ENCODE measurements at places on chromosomes 3 and 15.

GRCh38 chr15:76871930-76872329 is 33.2 kb downstream of the SCAPER start:
- H3K36me3 ChIP-seq, result no peaks in the 10 kb centered on the region
- H3K4me1 ChIP-seq, result no peaks in the 10 kb centered on the region
- no peak overlapping the region for H3K4me3 ChIP-seq
- no peak for DNase-seq

GRCh38 chr3:118978393-118978758 is 56.3 kb downstream of the IGSF11 start:
- no peaks in the 10 kb centered on the region for H3K27me3 ChIP-seq
- H3K36me3 ChIP-seq, result no peaks in the 10 kb centered on the region
- no peaks in the 10 kb centered on the region for H3K4me1 ChIP-seq
- no peak for DNase-seq
- no peak overlapping the region for H3K27ac ChIP-seq
- no peak overlapping the region for H3K4me3 ChIP-seq

DNA sequence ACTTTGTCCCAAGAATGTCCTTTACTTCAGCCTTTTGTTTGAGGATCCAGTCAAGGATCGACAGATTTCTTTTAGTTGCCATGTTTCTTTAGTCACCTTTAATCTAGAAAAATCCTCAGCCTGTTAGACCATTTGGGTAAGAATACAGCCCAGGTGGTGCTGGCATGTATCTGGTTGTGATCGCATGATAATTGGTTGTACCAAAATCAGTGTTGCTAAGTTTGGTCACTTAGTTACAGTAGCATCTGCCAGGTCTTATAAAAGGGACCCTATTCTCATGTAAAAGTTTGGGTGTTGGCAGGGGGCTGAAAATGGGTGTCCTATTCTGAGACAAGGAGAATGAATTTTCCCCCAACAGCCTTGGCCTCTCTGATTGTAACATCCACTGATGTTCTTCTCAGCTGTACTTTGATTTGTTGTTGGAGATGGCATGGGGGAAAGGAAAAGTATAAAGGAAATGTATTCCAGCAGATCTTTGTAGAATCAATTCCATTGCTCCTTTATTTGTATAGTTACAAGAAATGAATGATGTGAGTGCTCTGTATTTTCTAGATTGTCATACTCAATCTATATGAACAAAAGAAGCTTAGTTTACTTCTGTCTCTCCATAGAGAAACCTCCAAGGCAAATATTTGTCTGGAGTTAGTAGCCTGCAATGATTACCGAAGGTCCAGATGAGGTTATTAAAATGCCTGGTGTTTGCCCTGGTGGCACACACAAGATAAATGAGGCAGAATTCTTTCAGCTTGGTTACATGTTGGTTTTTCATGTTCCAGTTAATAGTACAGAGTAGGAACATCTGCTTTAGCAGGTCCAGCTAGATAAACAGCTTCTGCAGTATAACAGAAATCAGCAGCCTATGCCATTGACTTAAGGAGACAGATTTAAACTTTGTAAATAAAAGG is 65.7 kb downstream of the CMTM8 start:
- H3K36me3 ChIP-seq, result no peaks in the 10 kb centered on the region
- no peaks in the 10 kb centered on the region for H3K27me3 ChIP-seq
- H3K4me1 ChIP-seq, result no peaks in the 10 kb centered on the region
- no peak for DNase-seq
- no peak overlapping the region for H3K27ac ChIP-seq

DNA sequence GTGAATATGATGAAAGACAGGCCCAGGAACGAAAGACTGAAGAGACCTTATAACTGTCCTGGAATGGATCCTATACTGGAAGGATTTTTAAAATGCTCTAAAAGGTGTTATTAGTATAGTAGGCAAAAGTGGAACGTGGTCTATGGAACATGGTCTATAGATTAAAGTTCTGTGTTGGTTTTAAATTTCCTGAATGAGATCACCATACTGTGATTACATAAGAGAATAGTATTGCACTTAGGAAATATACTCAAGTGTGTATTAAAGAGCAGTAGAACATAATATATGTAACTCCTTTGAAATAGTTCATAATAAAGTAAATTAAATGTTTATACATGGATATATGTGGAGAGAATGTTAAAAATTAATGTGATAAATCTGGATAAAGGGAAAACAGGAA is 68.2 kb downstream of the SPRED1 start:
- no peaks in the 10 kb centered on the region for H3K36me3 ChIP-seq
- H3K4me1 ChIP-seq, result no peaks in the 10 kb centered on the region
- H3K27ac ChIP-seq, result no peak overlapping the region
- DNase-seq, result no peak
- H3K27me3 ChIP-seq, result no peaks in the 10 kb centered on the region
- H3K4me3 ChIP-seq, result no peak overlapping the region

GRCh38 chr3:15979495-15979894 is 181.7 kb upstream of the ANKRD28 start:
- DNase-seq, result no peak
- no peaks in the 10 kb centered on the region for H3K27me3 ChIP-seq
- no peak overlapping the region for H3K27ac ChIP-seq
- H3K4me1 ChIP-seq, result no peaks in the 10 kb centered on the region
- no peaks in the 10 kb centered on the region for H3K36me3 ChIP-seq

DNA sequence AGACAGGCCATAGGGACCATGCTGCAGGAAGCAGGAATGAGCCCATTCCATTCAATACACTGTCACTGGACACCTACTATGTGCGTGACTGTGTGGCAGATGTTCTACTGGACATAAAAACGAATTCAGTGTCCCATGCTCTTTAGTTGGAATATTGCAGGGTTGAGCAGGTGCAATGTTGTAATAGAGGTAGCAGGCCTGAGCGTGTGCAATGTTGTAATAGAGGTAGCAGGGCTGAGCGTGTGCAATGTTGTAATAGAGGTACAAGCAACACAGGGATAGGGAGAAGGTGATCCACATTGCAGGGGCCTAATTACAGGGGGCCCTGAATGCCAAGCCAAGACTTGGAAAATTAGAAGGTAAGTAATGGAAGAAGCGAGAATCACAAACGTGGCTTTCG is 261.4 kb upstream of the HES1 start:
- peaks cover 5% of the 10 kb centered on the region for H3K4me1 ChIP-seq
- H3K4me3 ChIP-seq, result no peak overlapping the region
- H3K27me3 ChIP-seq, result no peaks in the 10 kb centered on the region

DNA sequence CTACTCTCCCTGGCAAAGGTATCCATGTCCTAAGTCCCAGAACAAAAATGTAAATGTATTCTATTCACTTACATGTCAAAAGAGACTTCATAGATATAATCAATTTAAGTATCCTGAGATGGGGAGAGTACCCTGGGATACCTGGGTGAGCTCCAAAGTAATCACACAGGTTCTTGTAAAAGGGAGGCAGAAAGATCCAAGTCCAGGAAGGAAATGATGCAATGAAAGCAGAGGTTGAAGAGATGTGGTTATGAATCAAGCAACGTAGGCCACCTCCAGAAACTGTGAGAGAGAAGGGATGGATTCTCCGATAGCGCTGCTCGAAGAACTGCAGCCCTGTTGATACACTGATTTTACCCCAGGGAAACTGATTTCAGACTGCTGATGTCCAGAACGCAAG is 93.9 kb upstream of the VGLL3 start:
- H3K27ac ChIP-seq, result no peak overlapping the region
- H3K4me1 ChIP-seq, result peaks cover 3% of the 10 kb centered on the region
- H3K4me3 ChIP-seq, result no peak overlapping the region
- no peak for DNase-seq
- no peaks in the 10 kb centered on the region for H3K27me3 ChIP-seq
- H3K36me3 ChIP-seq, result no peaks in the 10 kb centered on the region

GRCh38 chr3:12190832-12191231 is 32.1 kb upstream of the TIMP4 start:
- no peaks in the 10 kb centered on the region for H3K27me3 ChIP-seq
- no peaks in the 10 kb centered on the region for H3K36me3 ChIP-seq
- peaks cover 93% of the 10 kb centered on the region for H3K4me1 ChIP-seq
- H3K4me3 ChIP-seq, result no peak overlapping the region
- no peak for DNase-seq
- H3K27ac ChIP-seq, result peak overlapping the region; percentile 35

DNA sequence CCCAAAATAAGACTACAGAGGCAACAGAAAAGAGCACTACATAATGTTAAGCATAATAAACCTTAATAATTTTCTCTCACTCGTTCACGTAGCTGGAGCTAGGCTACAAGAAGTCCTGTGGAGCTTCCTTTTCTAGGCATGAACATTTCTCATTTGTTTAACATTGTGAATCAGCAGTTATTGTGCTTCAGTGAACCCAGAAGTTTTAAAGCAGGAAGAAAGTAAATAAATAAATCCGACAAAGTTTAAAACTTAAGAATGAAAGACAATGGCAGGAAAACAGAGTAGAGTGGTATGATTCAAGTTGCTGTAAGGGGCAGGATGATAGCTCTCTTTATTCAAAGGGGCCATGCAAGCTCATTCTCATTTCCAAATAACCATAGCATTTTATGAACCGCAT is 191.8 kb downstream of the LSAMP start:
- no peaks in the 10 kb centered on the region for H3K4me1 ChIP-seq
- no peaks in the 10 kb centered on the region for H3K36me3 ChIP-seq
- no peak overlapping the region for H3K4me3 ChIP-seq
- DNase-seq, result no peak
- no peaks in the 10 kb centered on the region for H3K27me3 ChIP-seq

DNA sequence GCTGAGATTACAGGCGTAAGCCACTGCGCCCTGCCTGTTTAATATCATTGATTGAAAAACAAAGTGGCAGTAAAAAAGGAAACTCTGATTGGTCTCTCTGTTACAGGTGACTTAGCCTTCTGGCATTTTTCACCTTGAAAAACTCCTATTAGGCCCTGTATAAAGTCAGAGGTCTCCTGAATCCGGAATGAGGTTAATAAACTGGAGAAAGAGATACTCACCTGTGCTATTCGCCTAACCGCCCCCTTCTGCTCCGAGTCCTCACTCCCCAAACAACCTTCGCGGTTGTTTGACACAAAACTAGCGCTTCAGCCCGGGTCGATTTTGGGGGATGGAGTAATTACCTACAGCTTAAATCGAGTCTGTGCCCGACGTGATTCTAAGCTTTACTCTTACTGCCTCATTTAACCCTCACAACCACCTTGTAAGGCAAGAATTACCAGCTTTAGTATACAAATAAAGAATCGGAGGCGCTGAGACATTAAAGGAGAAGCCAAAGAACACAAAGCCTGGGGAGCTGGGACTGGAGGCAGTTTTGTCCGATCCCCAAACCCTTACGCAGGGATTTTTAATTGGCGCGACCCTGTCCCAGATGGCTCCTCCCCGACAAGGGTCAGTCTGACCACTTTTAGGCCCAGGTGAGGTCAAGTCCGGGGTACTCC is 441 bp downstream of the CEP70 start:
- no peaks in the 10 kb centered on the region for H3K36me3 ChIP-seq
- peaks cover 5% of the 10 kb centered on the region for H3K27me3 ChIP-seq
- DNase-seq, result no peak
- H3K4me1 ChIP-seq, result peaks cover 12% of the 10 kb centered on the region
- no peak overlapping the region for H3K27ac ChIP-seq
- peak overlapping the region; percentile 64 for H3K4me3 ChIP-seq

GRCh38 chr3:141275973-141276372 is 44.3 kb downstream of the PXYLP1 start:
- no peak for DNase-seq
- peaks cover 11% of the 10 kb centered on the region for H3K4me1 ChIP-seq
- H3K27me3 ChIP-seq, result no peaks in the 10 kb centered on the region
- no peak overlapping the region for H3K27ac ChIP-seq

DNA sequence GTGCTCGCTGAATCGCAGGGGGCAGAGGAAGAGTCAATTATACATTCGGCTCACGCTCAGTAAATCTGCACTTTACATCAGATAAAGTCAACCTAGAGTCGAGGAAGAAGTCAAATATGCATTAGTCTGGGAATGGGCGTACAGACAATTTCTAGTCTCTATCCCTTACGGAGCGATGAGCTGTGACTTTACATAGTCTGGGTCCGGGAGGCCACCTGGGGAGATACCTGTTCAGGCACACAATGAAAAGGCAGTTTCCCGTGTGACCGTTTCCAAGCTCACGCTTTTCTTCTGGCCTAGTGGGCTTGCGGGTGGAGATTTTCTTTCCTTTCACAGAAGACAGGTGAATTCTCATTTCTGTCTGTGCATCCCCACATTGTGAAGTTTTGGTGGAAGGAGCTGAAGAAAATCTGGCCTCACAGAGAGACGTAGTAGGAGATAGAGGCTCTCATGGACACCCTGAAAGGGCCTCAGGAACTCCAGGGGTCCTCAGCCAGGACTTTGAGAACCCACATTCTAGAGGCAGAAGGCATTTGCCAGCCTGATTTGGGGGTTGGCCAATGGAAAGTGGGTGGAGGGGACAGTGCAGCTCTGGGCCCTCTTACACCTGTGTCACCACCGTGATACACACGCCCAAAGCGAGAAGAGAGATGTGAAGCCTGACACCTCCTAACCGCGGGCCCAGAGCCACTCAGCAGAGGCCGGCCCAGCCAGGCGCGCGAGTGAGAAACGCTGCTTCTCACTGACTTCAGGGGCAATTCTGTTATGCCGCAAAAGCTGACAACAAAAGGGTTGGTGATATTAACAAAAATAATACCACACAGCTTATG is 10.7 kb upstream of the OCA2 start:
- no peak overlapping the region for H3K27ac ChIP-seq
- peaks cover 8% of the 10 kb centered on the region for H3K27me3 ChIP-seq
- DNase-seq, result no peak
- peaks cover 34% of the 10 kb centered on the region for H3K36me3 ChIP-seq
- H3K4me1 ChIP-seq, result no peaks in the 10 kb centered on the region
- H3K4me3 ChIP-seq, result no peak overlapping the region

DNA sequence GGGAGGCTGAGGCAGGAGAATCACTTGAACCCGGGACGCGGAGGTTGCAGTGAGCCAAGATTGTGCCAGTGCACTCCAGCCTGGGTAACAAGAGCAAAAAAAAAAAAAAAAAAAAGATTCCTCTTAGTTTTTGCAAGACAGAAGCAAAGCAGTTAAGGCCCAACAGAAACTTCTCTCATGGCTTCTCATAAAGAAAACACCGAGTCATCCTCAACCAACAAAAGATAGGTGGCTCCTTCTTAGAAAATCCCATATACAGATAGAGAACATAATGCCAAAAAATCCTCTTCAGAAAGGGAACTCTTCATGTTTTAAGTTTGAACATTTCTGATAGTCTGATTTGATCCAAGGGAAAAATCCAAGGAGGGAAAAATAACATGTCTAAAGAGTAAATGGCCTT is 12.5 kb upstream of the SKIL start:
- H3K36me3 ChIP-seq, result no peaks in the 10 kb centered on the region
- H3K4me3 ChIP-seq, result no peak overlapping the region
- no peaks in the 10 kb centered on the region for H3K4me1 ChIP-seq
- no peak overlapping the region for H3K27ac ChIP-seq
- H3K27me3 ChIP-seq, result no peaks in the 10 kb centered on the region

- H3K36me3 ChIP-seq, result no peaks in the 10 kb centered on the region
- no peaks in the 10 kb centered on the region for H3K27me3 ChIP-seq
- H3K27ac ChIP-seq, result no peak overlapping the region
- H3K4me3 ChIP-seq, result no peak overlapping the region
- no peak for DNase-seq
Measured at GRCh38 chr3:55089211-55089610, 161.4 kb upstream of the LRTM1 start.

- H3K27ac ChIP-seq, result no peak overlapping the region
- DNase-seq, result no peak
- H3K4me1 ChIP-seq, result no peaks in the 10 kb centered on the region
Measured at GRCh38 chr3:66298591-66298990, 77.8 kb downstream of the SLC25A26 start.

GRCh38 chr3:133328373-133328772 is 71.5 kb upstream of the BFSP2 start:
- H3K4me1 ChIP-seq, result no peaks in the 10 kb centered on the region
- H3K36me3 ChIP-seq, result no peaks in the 10 kb centered on the region
- no peak overlapping the region for H3K27ac ChIP-seq
- DNase-seq, result no peak
- H3K27me3 ChIP-seq, result no peaks in the 10 kb centered on the region

- no peaks in the 10 kb centered on the region for H3K27me3 ChIP-seq
- peak; percentile 75 for DNase-seq
- peak overlapping the region; percentile 27 for H3K27ac ChIP-seq
- H3K4me3 ChIP-seq, result no peak overlapping the region
- H3K4me1 ChIP-seq, result no peaks in the 10 kb centered on the region
Measured at GRCh38 chr15:78000091-78000926, 77.2 kb downstream of the TBC1D2B start.

Data from CD14-positive monocyte (primary cell).